ENCODE measurements at places on chromosomes 2 and 18. TPM values are rescaled to one million over a fixed set of nuclear protein-coding genes. Genes with fewer than 3 reads are reported as not detected.
A peak's percentile ranks its signal among the peaks of the same experiment; 100 is the strongest.

ZNF519 gene
- total RNA-seq = 1.9 TPM

TACR1 gene
- 0.15 TPM for total RNA-seq

KIAA2012 gene
- total RNA-seq = 0.25 TPM

AFF3 gene
- total RNA-seq = 5.6 TPM

CDK15 gene
- 22.8 TPM for total RNA-seq

DCC gene
- total RNA-seq = not detected

FLACC1 gene
- total RNA-seq = 0.70 TPM

DAW1 gene
- not detected for total RNA-seq

NDUFS1 gene
- 78.3 TPM for total RNA-seq

GRCh38 chr18:1708006-1708405, 803.3 kb downstream of the ADCYAP1 start:
- no peaks in the 10 kb centered on the region for H3K27me3 ChIP-seq
- no peak for DNase-seq
- no peak overlapping the region for H3K4me3 ChIP-seq
- no peaks in the 10 kb centered on the region for H3K36me3 ChIP-seq

DNA sequence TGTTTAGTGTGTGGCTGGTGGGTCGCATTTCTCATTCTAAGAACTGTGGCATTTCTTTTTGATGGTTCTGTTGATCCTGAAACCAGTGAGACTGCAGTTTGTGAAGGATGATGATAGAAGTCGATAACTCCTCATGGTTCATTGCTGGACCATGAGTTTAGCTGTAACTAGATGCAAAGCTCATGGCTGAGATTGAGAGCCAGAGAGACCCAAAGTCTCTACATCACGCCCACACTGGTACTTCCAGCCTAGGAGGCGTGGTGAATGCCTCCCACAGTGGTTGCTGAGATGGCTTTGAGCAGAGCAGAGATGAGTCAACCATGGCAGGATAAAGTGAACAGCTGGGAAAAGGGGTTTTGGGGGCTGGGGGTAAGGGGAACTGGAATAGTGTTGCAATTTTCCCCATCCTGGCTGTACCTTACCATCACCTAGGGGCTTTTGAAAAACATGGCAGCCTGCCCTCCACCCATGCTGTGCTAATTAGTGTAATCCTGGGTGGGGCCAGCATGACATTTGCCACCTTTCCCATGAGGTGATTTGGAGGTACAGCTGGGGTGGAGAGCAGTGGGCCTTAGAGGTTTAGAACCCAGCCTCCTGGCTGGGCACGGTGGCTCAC, 24.1 kb downstream of the INPP4A start:
- H3K27me3 ChIP-seq = peaks cover 1% of the 10 kb centered on the region
- peaks cover 24% of the 10 kb centered on the region for H3K4me1 ChIP-seq
- H3K36me3 ChIP-seq = 0 out of 2 replicates have a peak, but pooled peaks cover 4% of the 10 kb centered on the region
- DNase-seq = no peak

DNA sequence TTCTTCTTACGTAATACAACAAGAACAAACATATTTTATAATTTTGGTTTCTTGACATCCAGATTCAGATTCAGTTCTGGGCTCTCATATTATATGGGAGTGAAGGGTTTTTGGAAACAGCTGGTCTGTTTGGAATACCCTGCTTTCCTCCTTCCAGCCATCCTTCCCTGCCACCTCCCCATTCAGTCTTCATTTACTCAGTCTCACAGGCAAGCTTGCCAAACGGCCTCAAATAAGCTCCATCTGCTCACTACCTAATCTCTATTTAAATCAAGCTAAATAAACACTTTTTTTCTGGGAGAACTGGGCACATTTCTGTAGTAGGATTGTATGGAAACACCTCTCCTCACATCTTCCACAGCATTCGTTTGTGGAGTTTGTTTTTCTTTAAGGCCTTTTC, 147.5 kb downstream of the RND3 start:
- no peaks in the 10 kb centered on the region for H3K27me3 ChIP-seq
- no peak overlapping the region for H3K27ac ChIP-seq
- no peak overlapping the region for H3K4me3 ChIP-seq
- H3K4me1 ChIP-seq = peaks cover 19% of the 10 kb centered on the region

- DNase-seq = peak; percentile 64
- H3K27me3 ChIP-seq = no peaks in the 10 kb centered on the region
- H3K27ac ChIP-seq = peak overlapping the region; percentile 89
- H3K36me3 ChIP-seq = peaks cover 2% of the 10 kb centered on the region
Measured at GRCh38 chr2:46299365-46300263, 2.4 kb downstream of the EPAS1 start.

- peaks cover 9% of the 10 kb centered on the region for H3K36me3 ChIP-seq
- peak overlapping the region; percentile 43 for H3K4me3 ChIP-seq
- H3K27me3 ChIP-seq = no peaks in the 10 kb centered on the region
- peaks cover 40% of the 10 kb centered on the region for H3K4me1 ChIP-seq
Measured at GRCh38 chr18:67402543-67402942, 114.0 kb downstream of the DSEL start.

- no peak overlapping the region for H3K4me3 ChIP-seq
- no peaks in the 10 kb centered on the region for H3K27me3 ChIP-seq
- peaks cover 53% of the 10 kb centered on the region for H3K36me3 ChIP-seq
- DNase-seq = no peak
- no peak overlapping the region for H3K27ac ChIP-seq
- H3K4me1 ChIP-seq = no peaks in the 10 kb centered on the region
Measured at GRCh38 chr2:241425368-241425767, 69.3 kb downstream of the FARP2 start.

DNA sequence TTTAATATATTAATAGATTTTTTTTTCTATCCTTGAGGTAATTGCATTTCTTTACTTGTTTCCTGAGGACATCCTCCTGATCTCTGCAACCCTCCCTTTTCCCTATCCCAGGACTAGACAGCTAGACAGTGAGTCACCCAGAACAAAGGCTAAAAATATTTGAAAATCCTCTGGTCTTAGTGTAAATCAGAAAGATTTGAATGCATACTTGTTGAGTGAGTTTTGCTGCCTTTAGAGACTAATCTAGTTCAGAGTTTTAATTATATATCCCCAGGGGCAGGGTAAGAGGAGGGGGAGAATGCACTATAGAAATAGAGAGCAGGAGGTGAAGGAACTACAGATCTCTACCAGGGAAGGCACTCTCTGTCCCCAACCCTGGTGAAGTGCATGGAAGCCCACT, 202.3 kb upstream of the TCF4 start:
- peaks cover 4% of the 10 kb centered on the region for H3K36me3 ChIP-seq
- H3K4me1 ChIP-seq = peaks cover 76% of the 10 kb centered on the region
- peak overlapping the region; percentile 8 for H3K4me3 ChIP-seq

DNA sequence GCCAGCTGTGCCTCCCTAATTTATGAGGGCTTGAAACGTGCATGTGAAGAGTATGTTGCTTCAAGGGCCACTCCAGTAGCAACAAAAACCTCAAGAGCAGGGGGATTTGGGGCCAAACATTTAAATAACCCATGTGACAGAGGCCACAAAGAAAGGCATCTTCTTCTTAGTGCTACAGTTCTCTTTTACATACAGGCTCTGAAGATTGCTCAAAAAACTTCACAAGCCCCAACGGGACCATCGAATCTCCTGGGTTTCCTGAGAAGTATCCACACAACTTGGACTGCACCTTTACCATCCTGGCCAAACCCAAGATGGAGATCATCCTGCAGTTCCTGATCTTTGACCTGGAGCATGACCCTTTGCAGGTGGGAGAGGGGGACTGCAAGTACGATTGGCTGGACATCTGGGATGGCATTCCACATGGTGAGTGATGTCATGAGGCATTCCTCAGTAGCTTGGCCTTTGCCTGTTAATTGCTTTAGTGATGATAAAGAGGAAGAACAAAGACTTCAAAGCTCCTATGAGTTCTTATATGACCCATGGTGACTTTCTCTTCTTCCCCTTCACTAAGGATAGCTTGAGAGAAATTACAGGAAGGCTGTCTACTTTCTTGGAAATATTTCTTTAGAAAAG, 40.1 kb downstream of the NRP2 start:
- H3K27ac ChIP-seq = no peak overlapping the region
- H3K36me3 ChIP-seq = peaks cover 10% of the 10 kb centered on the region
- peaks cover 7% of the 10 kb centered on the region for H3K4me1 ChIP-seq
- no peaks in the 10 kb centered on the region for H3K27me3 ChIP-seq

DNA sequence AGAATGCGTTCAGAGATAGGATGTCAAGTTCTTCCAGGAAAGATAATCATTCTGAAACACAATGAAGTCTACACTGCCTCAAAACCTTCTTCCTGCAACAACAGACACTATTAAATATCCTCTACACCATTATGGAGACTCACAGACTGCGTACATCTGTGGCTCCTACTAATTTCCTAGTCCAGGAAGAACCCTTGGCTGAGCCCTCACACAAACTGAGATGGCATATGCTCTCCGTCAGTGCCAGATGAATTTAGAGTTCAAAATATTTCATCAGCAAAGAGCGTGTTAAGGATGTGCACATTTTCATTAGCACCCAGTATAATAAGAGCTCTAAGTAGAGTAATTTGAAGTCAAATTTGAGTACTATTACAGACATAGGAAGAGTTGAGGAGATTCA, 117.2 kb downstream of the TCF4 start:
- H3K27ac ChIP-seq = no peak overlapping the region
- no peak overlapping the region for H3K4me3 ChIP-seq
- peaks cover 6% of the 10 kb centered on the region for H3K36me3 ChIP-seq
- H3K27me3 ChIP-seq = no peaks in the 10 kb centered on the region
- peaks cover 14% of the 10 kb centered on the region for H3K4me1 ChIP-seq
- no peak for DNase-seq

- H3K27ac ChIP-seq = no peak overlapping the region
- H3K4me3 ChIP-seq = no peak overlapping the region
- peaks cover 12% of the 10 kb centered on the region for H3K36me3 ChIP-seq
- H3K4me1 ChIP-seq = peaks cover 12% of the 10 kb centered on the region
- no peaks in the 10 kb centered on the region for H3K27me3 ChIP-seq
Measured at GRCh38 chr2:152813351-152813750, 94.9 kb downstream of the ARL6IP6 start.

- H3K36me3 ChIP-seq = no peaks in the 10 kb centered on the region
- peak overlapping the region; percentile 5 for H3K4me3 ChIP-seq
- H3K27me3 ChIP-seq = no peaks in the 10 kb centered on the region
- peaks cover 35% of the 10 kb centered on the region for H3K4me1 ChIP-seq
Measured at GRCh38 chr2:144364944-144365738, 154.8 kb downstream of the ZEB2 start.

DNA sequence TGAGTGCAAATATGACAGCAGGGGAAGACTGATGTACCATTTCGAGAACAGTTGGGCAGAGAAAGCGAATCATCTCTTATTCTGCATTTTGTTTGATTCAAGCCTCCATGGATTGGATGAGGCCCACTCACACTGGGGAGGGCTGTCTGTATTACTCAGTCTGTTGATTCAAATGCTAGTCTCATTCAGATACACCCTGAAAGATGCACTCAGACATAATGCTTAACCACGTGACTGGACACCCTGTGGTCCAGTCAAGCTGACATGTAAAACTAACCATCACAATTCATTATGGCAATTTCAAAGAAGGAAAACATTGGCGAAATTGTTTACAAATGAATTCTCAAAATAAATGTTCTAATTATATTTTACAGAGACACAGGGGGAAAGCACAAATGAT, 1210.2 kb downstream of the DPP10 start:
- no peaks in the 10 kb centered on the region for H3K27me3 ChIP-seq
- H3K4me1 ChIP-seq = no peaks in the 10 kb centered on the region
- H3K4me3 ChIP-seq = no peak overlapping the region

DNA sequence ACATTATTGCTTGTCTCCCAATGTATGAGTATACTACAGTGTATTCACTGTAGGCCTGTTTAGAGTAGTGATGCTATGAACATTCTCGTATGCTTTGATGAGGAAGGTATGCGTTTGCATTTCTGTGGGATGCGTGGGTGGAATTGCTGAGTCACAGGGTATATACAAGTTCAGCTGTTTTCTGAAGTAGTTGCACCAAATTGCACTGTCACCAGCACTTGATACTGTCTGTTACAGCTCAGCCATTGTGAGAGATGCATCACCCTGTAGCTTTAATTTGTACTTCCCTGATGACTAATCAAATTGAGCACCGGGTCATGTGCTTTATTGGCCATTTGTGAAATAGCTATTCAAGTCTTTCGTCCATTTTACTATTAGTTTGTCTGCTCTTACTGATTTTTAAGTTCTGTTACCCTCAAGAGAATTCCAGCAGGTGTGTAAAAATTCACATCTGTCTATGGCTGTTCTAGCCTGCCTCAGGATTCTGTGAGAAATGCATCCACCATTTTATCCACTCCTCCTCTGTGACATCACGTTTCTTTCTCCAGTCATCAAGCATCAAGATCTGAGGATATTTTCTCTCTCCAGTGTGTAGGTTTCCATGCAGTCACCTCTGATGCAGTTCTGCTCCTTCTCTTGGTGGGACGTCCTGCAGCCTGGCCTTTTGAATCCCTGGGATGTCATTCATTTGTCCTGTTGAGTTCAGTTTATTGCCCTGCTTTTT, 72.5 kb downstream of the DGKD start:
- H3K4me3 ChIP-seq = peak overlapping the region; percentile 51
- peak; percentile 93 for DNase-seq
- peaks cover 38% of the 10 kb centered on the region for H3K36me3 ChIP-seq
- peaks cover 49% of the 10 kb centered on the region for H3K4me1 ChIP-seq
- H3K27ac ChIP-seq = peak overlapping the region; percentile 87
